ENCODE measurements at places on chromosomes 4 and X.

DNA sequence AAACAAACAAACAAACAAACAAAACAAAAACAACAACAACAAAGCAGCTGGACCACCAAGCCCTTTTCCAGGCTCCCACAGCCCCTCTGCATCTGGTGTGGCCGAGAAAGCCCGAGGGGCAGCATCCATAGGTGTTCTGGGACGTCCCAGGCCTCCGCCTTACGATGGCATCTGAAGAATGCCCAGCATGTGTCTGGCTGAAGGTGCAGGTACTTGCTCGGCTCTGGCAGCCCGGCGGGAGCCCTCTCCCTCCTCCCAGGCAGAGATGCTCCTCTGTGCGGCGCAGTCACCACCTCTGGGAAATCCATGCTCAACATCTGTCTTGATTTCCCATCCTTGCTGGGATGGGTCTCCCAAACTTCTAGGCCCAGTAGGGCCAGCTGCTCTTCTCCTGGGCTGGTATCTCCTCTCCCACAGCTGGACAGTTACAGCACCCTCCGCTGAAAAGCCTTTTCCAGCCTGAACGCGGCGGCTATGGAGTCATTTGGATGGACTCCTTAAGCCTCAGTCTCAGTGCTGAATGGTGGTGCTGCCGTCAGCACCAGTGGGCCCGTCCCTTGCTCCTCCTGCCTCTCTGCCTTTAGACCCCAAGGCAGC, 4.3 kb downstream of the PSAPL1 start:
- H3K4me1 ChIP-seq = no peaks in the 10 kb centered on the region
- H3K27me3 ChIP-seq = no peaks in the 10 kb centered on the region
- no peak for DNase-seq
- no peaks in the 10 kb centered on the region for H3K36me3 ChIP-seq
- no peak overlapping the region for H3K4me3 ChIP-seq

- no peak for DNase-seq
- H3K27ac ChIP-seq = no peak overlapping the region
- no peak overlapping the region for H3K4me3 ChIP-seq
- H3K27me3 ChIP-seq = no peaks in the 10 kb centered on the region
- no peaks in the 10 kb centered on the region for H3K36me3 ChIP-seq
Observed at GRCh38 chr4:17058916-17059741, 160.7 kb upstream of the LDB2 start.

- peaks cover 61% of the 10 kb centered on the region for H3K27me3 ChIP-seq
- H3K27ac ChIP-seq = no peak overlapping the region
- H3K36me3 ChIP-seq = no peaks in the 10 kb centered on the region
- no peak for DNase-seq
- peak overlapping the region; percentile 89 for H3K4me3 ChIP-seq
- H3K4me1 ChIP-seq = peaks cover 26% of the 10 kb centered on the region
Observed at GRCh38 chr4:95546866-95547714, 1.7 kb downstream of the UNC5C start.

GRCh38 chrX:48827654-48827968, 1.3 kb downstream of the ERAS start:
- no peak for DNase-seq
- H3K27ac ChIP-seq = no peak overlapping the region
- H3K4me1 ChIP-seq = no peaks in the 10 kb centered on the region

GRCh38 chr4:600850-601515, 24.4 kb upstream of the PDE6B start:
- no peak overlapping the region for H3K4me3 ChIP-seq
- H3K27ac ChIP-seq = no peak overlapping the region
- peaks cover 1% of the 10 kb centered on the region for H3K27me3 ChIP-seq
- peaks cover 9% of the 10 kb centered on the region for H3K4me1 ChIP-seq
- no peak for DNase-seq
- no peaks in the 10 kb centered on the region for H3K36me3 ChIP-seq

DNA sequence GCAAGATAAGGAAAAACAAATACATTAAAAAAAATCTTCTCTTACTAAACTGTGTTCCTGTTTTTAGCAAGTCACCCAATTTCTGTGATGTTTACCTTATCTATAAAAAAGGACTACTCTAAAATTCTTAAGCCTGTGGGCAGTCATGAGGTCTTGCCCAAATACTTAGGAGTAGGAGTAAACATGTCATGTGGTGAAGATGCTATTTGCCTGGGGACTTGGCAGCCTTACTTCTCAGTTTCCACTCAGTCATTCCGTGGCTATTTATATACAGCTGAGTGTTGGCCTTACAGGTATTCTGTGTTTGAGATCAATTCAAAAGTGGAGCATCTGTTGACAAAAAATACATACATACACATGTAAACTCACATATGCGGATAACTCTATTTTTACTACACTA, 89.9 kb upstream of the TLR2 start:
- H3K4me3 ChIP-seq = no peak overlapping the region
- H3K27ac ChIP-seq = no peak overlapping the region
- DNase-seq = no peak
- H3K4me1 ChIP-seq = peaks cover 9% of the 10 kb centered on the region

DNA sequence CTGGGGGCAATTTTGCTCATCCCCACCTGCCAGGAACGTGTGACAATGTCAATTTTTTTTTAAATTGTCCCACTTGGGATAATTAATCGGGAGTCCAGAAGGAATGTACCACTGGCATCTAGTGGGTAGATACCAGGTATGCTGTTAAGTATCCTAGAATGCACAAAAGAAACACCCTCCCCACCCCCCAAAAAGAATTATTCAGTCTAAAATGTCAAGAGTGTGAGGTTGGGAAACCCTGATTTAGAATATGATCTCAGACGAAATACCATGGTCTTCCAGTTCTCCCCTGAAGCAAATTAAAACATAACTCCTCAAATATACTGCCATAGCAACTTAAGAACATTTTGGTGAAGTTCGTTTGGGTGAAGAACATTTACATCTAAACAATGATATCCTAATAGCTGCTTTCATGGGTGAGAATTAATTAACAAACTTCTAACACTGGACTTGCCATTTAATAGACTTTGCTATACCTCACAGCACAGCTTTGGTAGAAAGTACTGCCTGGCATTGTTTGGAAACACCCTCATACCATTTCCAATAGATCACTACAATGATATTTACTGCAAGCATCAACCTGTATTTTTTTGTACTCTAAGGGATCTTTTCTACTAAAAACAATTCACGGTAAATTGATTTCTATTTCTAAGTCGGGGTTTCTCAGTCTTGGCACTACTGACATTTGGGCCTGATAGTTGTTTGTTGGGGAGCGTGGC, 36.5 kb downstream of the SH3RF1 start:
- no peaks in the 10 kb centered on the region for H3K4me1 ChIP-seq
- no peak overlapping the region for H3K27ac ChIP-seq

DNA sequence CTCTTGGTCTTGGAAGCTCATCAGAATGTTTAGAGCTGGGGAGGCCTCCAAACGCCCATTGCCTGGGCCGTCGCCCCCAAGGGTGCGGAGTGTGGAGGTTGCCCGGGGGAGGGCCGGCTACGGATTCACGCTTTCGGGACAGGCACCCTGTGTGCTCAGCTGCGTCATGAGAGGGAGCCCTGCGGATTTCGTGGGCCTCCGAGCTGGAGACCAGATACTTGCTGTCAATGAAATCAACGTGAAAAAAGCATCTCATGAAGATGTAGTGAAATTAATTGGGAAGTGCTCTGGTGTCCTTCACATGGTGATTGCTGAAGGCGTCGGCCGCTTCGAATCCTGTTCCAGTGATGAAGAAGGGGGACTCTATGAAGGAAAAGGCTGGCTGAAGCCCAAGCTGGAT, 23.3 kb downstream of the RGS12 start:
- H3K36me3 ChIP-seq = no peaks in the 10 kb centered on the region
- H3K4me3 ChIP-seq = no peak overlapping the region
- DNase-seq = no peak
- H3K27ac ChIP-seq = no peak overlapping the region
- H3K4me1 ChIP-seq = no peaks in the 10 kb centered on the region
- H3K27me3 ChIP-seq = no peaks in the 10 kb centered on the region

DNA sequence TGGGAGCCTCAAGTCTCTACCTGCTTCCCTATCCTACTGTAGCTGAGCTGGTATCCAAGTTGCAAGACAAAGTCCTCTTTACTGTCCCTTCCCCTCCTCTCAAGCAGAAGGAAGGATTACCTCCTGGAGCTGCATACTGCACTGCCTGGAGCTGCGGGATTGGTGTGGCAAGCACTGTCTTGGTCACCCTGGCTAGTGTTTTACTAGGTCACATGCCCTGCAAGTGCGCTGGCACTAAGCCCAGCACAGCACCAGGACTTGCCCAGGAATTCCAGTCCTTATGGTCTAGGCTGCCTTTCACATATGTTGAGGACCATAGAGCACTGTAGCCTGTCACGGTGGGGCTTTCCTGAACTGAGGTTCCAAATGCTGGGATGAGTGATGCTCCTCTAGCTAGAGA, 227.3 kb upstream of the ZC4H2 start:
- no peak overlapping the region for H3K27ac ChIP-seq
- H3K4me3 ChIP-seq = no peak overlapping the region
- H3K4me1 ChIP-seq = no peaks in the 10 kb centered on the region
- H3K36me3 ChIP-seq = no peaks in the 10 kb centered on the region

DNA sequence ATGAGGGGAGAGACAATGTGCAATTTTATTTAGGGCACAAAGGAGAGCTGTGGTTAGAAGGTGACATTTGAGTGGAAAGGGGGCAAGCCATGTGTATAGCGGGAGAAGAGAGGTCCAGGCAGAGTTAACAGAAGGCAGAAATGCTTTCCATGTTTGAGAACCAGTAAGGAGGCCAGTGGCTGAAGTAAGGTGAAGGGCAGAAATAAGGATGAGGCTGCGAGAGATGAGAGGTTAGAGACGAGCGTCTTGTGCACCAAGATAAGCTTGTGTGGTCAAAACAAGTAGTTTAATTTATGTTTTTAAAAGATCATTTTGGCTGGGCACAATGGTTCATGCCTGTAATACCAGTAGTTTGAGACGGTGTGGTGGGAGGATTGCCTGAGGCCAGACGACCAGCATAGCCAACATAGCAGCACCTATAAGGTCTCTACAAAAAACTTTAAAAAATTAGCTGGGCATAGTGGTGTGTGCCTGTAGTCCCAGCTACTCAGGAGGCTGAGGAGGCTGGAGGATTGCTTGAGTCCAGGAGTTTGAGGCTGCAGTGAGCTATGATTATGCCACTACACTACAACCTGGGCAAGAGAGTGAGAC, 8.5 kb downstream of the HTT start:
- no peaks in the 10 kb centered on the region for H3K27me3 ChIP-seq
- H3K4me3 ChIP-seq = no peak overlapping the region
- H3K4me1 ChIP-seq = peaks cover 41% of the 10 kb centered on the region
- peak overlapping the region; percentile 7 for H3K27ac ChIP-seq
- DNase-seq = no peak
- peaks cover 29% of the 10 kb centered on the region for H3K36me3 ChIP-seq

DNA sequence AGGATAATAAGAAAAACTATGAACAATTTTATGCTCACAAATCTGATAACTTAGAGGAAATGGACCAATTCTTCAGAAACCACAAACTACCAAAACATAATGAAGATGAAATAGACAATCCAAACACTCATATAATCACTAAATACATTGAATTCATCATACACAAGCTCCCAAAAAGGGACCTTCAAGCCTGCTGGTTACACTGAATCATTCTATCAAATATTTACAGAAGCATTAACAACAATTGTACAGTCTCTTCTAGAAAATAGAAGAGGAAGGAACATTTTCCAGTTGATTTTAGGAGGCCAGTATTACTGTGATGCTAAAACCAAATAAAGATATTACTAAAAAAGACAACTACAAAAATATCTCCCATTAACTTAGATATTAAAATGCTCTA, 88.3 kb downstream of the IL15 start:
- H3K4me1 ChIP-seq = no peaks in the 10 kb centered on the region
- no peak overlapping the region for H3K4me3 ChIP-seq
- H3K27ac ChIP-seq = no peak overlapping the region
- no peak for DNase-seq
- no peaks in the 10 kb centered on the region for H3K36me3 ChIP-seq
- no peaks in the 10 kb centered on the region for H3K27me3 ChIP-seq

- DNase-seq = no peak
- H3K27ac ChIP-seq = no peak overlapping the region
- peak overlapping the region; percentile 5 for H3K4me3 ChIP-seq
- H3K27me3 ChIP-seq = no peaks in the 10 kb centered on the region
- peaks cover 29% of the 10 kb centered on the region for H3K4me1 ChIP-seq
Observed at GRCh38 chrX:57289089-57289488, 2.6 kb downstream of the FAAH2 start.

DNA sequence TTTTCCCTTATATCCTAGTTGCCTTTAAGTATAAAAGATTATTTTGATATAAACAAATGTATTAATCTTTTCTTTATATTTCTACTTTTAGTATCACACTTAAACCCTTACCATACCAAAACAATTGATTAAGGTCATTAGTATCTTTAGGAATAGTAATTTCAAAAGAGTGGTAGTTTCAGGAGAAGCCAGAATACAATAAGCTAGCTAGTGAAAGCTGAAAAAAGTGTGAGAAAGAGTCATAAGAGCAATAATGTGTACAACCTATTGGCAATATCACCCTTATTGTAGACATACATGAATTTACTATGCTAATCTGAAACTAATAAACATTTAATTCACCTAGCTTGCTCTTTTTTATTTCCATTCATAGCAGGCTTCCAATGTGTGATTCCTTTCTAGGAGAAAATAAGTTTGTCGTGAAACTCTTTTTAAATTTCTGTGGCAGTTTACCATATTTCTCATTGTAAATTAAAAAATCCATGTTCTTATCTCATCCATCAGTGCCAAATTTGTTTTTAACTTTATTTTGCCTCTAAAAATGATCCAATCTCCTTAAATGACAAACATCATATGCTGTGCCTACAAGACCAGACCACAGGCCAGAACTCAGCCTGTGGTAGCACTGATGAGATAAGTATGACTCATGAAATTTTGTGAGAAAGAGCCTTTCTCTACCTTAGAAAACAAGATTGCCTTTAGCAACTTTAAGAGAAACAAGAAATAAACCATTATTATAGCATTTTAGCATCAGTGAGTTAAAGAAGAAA, 8.1 kb downstream of the NEK1 start:
- peaks cover 42% of the 10 kb centered on the region for H3K4me1 ChIP-seq
- peaks cover 31% of the 10 kb centered on the region for H3K36me3 ChIP-seq
- peak overlapping the region; percentile 51 for H3K27ac ChIP-seq
- H3K4me3 ChIP-seq = no peak overlapping the region
- no peaks in the 10 kb centered on the region for H3K27me3 ChIP-seq
- DNase-seq = no peak

DNA sequence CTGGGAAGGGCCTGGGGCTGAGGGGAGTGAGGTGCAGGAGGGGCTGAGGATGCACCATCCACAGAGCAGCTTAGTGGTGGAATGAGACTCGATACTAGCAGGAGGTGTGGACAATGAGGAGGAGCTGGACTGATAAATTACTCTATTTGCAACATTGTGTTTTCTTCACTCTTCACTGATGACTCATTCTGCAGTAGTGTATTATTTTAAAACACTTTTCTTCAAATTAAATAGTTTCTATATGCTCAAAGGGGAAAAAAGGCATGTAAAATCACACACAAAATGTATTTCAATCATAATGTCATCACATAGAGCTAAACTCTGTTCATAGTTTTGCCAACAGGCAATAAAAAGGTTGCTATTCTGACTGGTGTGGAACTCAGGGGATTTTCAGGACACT, 467.0 kb upstream of the CTSO start:
- no peak overlapping the region for H3K4me3 ChIP-seq
- no peaks in the 10 kb centered on the region for H3K27me3 ChIP-seq
- H3K27ac ChIP-seq = no peak overlapping the region
- H3K4me1 ChIP-seq = no peaks in the 10 kb centered on the region

Measured in activated T-helper 2 cell treated with anti-CD3 and anti-CD28 coated beads, Interferon-gamma antibody, Interleukin-2, Interleukin-4, amounts not matched to agents 10 μg/mL and 5 μg/mL and 100 μg/mL, durations not matched to agents 14 hours and 24 hours and 36 hours (primary cell).